ENCODE measurements at places on chromosomes 1 and 21. TPM values are rescaled to one million over a fixed set of nuclear protein-coding genes. Genes with fewer than 3 reads are reported as not detected.

C4BPA gene
- 32.1 TPM for total RNA-seq

CLCA4 gene
- total RNA-seq = not detected

UBE2U gene
- not detected for total RNA-seq

SGIP1 gene
- not detected for total RNA-seq

VWA1 gene
- total RNA-seq = 25.1 TPM

FCRL3 gene
- total RNA-seq = not detected

HEYL gene
- total RNA-seq = not detected

SDC3 gene
- total RNA-seq = 0.49 TPM

ARHGEF16 gene
- 20.3 TPM for total RNA-seq

PANK4 gene
- total RNA-seq = 9.2 TPM

RGS4 gene
- total RNA-seq = not detected

PAFAH2 gene
- total RNA-seq = 6.9 TPM

CD1E gene
- not detected for total RNA-seq

OR2T11 gene
- total RNA-seq = not detected

TMEM51 gene
- total RNA-seq = 6.3 TPM

PADI1 gene
- total RNA-seq = not detected

SH3BGR gene
- not detected for total RNA-seq

NLRP3 gene
- total RNA-seq = not detected

TRMT1L gene
- total RNA-seq = 25.4 TPM

ADAMTS4 gene
- total RNA-seq = 0.73 TPM

C1orf216 gene
- total RNA-seq = 1.1 TPM

CHIT1 gene
- total RNA-seq = not detected

TMEM82 gene
- total RNA-seq = 0.97 TPM

PYGO2 gene
- 21.3 TPM for total RNA-seq

PPIAL4G gene
- total RNA-seq = not detected

RIMS3 gene
- 5.4 TPM for total RNA-seq

SNRPE gene
- 397 TPM for total RNA-seq

ICOSLG gene
- total RNA-seq = 0.51 TPM

CTH gene
- total RNA-seq = 8.7 TPM

AADACL3 gene
- total RNA-seq = not detected

ELOVL1 gene
- total RNA-seq = 29.7 TPM

SLAMF8 gene
- total RNA-seq = not detected

CD1C gene
- not detected for total RNA-seq

GLUL gene
- 827 TPM for total RNA-seq

RBP7 gene
- total RNA-seq = 2.0 TPM

ARTN gene
- total RNA-seq = not detected

All from HepG2 (cell line).